GM13977 (cell line): ENCODE measurements at places on chromosomes 11 and 22.

DNA sequence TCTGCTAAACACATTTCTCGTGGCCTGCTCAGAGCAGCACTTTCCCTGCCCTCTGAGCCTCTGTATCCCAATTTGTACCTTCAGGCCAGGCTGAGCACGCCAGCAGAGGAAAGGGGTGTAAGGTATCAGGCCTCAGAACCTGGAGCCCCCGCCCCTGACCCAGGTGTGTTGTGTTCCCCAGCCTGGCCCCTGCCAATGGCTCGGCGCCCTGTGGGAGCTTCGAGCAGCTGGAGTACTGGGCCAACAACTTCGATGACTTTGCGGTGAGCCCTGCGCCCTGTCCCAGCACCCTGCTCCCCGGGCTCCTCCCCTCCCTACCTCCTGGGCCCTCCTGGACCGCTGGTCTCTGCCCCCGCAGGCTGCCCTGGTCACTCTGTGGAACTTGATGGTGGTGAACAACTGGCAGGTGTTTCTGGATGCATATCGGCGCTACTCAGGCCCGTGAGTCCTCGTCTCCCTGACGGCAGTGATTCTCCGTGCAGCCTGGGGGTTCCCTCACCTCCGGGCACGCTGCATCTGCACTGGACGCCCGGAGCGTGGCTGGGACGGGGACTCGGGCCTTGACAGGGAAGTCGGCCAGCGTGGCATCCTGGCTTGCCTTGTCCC, 36.9 kb downstream of the TPCN2 start:
- DNase-seq = no peak

DNA sequence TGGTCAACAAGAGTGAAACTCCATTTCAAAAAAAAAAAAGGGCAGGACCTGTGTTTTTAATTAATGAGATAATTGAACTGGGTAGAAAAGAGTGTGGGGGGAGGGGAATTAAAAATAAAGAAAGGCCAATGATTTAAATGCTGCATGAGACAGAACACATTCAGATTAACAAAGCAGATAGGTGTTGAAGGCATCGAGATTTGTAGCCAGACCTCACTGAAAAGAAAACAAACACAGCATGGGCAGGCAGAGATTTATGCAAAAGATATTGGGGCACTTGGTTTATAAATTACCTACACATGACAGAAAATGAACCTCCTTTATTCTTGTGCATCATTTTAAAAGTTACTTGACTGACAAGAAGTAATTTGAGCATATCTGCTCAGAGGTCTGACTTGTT, 354.0 kb upstream of the API5 start:
- DNase-seq = no peak

- DNase-seq = no peak
Measured at GRCh38 chr11:44964526-44965209, 14.0 kb upstream of the TP53I11 start.

DNA sequence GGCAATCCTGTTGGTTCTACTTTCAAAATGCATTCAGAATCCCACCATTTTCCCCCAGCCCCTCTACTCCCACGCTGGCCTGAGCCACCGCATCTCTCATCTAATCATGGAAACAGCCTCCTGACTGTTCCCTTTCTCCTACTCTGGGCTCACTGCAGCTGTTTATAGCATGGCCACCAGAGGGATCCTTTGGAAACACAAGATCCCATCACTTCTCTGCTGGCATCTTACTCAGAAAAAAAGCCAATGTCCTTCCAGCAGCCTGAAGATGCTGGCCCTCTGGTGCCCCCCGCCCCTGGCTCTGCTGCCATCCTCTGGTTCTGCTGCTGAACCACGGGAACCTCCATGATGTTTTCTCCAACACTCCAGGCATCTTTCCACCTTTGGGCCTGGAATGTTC, 11.1 kb downstream of the MS4A8 start:
- no peak for DNase-seq

DNA sequence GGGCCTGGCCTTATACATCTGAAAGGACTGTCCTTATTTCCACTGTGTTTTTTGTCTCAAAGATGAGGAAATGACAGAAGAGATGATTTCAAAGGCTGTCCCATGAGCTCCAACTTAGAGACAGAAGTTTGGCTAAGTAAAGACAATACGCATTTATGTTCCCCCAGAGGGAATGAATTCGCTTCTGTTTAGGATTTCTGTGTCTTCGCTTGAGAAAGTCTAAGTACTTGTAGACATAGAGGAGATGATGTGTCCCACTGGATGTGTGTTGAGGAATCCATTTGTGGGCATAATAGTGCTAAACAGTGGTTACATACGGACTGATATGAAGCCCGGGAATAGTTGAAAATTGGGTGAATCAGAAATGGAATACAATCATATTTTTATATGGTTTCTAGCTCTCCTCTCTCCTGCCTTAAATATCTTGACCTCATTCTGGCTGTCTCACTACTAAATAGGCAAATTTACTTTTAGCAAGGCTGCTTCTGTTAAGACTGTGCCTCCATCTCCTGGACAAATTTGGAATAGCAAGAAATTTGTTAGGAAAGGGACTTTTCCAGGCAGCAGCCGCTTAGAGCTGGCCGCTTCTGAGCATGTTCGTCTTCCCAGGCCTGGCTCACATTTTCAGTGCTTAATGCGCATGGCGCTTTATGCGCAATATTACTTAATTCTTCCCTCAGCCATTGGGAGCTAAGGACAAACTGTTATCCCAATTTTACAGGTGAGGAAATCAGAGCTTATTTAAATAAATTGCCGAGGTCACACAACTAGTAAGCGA, 1.9 kb upstream of the PEX26 start:
- DNase-seq = peak; percentile 66

DNA sequence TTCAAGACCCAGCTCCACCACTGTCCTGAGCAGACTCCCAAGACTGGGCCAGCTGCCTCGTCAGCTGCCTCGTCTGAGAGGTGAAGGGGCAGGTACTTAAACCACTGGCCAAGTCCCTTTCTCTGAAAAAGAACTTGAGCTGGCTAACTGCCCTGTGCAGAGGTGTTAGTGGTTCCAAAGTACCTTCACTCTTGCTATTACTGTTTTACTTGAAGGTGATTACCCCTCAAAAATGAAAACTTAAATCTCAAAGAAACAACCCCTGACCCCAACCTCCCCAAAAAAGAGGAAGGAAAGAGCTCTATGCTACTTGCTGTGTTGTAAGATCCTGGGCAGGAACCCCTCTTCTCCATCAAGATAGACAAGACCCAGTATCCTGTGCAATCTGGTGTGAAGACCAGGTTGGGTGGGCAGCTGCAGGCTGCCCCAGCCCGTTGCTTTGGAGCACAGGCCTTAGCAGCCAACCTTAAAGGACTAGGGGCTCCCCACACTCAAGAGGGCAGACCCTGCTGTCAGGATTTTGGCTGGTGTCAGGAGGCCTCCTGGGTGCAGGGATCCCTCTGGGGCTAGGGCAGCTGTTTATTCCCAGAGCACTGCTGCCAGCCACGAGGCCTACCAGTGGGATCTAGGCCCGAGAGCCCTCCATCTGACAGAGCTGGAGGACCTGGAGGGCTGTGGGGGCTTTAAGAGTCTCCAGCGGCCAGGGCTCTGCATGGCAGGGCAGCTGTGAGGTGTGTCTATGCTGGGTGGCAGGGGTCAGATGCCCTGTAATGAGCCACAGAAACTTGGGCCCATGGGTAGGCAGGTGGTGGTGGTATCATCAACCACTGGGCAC, 13.0 kb downstream of the GUCD1 start:
- DNase-seq = no peak

DNA sequence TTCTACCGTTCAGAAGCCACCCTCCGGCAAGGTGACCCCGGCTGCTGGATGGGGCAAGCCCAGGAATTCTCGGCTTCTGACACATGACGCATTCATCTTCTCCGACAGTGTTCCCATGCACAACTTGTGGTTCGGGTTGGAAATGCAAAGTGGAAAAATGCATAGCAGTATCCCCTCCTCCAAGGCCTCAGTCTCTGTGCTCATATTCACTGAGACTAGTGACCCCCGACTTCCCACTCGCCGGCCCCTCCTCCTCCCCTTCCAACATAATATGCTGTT, 70.0 kb upstream of the NTM start:
- no peak for DNase-seq

- DNase-seq = no peak
Measured at GRCh38 chr22:21032868-21033688, 717 bp upstream of the SLC7A4 start.

GRCh38 chr11:65788821-65789220, 2.0 kb downstream of the OVOL1 start:
- no peak for DNase-seq

DNA sequence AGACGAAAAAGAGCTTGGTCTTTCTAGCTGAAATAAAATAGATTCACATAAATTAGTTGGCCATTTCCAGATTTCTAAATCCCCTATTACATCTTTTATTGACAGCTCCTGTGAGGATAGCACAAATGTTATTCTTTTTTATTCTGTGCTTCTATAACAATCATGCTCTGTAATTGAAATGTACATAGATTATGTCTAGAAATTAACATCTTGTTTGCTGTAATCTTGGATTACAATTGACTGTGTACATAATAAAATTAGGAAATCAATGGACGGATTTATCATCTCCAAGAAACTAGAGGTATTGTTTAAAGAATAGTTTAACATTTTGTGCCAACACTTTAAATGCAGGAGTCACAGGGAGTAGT, 31.2 kb downstream of the IMMP1L start:
- DNase-seq = no peak

- DNase-seq = no peak
Measured at GRCh38 chr22:17724241-17724640, 50.0 kb downstream of the BID start.

DNA sequence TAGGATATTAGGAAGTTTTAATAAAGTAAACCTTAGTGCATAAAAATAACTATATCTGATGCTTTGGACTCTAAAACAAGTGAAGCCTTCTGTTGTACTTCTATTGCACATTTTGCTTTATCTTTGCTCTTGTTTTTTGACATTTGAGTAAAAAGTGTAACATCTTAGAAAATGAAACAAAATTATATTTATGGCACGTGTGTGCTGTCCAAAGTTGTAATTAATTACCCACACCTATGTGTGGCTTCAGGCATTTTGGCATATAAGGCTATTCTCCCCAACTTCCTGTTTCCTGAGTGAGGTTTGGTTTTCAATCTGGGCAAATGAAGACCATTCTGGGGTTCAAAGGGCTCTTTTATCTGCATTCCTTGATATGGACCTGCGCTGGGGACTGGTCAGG, at the start of gene OOSP1:
OOSP1 (plus strand) TSS at position 301 of the 400 bp plus-strand sequence; CDS start at position 324, 23 bp downstream.
- DNase-seq = no peak

DNA sequence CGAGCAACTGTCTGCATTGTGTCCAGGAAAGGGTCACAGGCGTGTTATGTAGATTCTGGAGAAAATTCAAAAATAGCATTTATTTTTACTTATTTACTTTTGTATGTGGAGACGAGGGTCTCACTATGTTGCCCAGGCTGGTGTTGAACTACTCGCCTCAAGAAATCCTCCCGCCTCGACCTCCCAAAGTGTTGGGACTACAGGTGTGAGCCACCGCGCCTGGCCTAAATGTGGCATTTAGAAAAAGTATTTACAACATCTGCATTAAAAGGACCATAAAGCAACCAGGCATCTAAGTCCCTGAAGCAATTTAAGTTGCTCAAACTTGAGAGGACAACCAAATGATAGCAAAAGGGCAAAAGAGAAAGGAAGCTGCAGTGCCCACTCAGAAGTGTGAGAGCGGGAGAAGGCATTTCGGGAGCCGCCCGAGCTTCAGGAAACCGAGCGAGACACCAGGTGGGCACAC, 595 bp downstream of the TRIM66 start:
- DNase-seq = no peak

DNA sequence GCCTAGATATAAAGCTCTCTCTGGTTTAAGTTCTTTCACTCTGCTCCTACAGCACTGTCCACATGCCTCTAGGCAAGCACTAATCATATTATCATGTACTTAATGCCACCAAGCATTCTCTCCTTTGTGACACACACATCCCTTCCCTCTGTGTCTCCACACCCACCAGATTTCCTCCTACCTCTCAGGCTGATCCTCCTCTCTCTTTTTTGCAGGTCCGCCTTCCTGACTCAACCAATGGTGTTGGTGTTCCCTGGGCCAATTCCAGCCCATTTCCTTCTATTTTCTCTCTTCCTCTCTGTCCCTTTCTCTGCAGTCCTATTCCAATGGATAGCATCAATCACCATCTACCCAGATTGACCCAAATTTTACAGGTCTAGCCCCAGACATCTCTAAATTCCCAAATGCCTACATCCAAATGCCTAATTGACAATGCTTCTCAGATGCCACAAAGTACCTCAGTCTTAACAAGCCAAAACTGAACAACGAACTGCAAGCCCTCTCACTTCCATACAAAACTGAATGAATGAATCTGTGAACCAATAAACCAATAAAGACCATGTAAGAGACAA, 504 bp upstream of the ZNF215 start:
- no peak for DNase-seq

- peak; percentile 71 for DNase-seq
Measured at GRCh38 chr11:1881442-1882264, 10.0 kb downstream of the PRR33 start.

- DNase-seq = peak; percentile 29
Measured at GRCh38 chr11:88814076-88814475, 251.7 kb downstream of the GRM5 start.

DNA sequence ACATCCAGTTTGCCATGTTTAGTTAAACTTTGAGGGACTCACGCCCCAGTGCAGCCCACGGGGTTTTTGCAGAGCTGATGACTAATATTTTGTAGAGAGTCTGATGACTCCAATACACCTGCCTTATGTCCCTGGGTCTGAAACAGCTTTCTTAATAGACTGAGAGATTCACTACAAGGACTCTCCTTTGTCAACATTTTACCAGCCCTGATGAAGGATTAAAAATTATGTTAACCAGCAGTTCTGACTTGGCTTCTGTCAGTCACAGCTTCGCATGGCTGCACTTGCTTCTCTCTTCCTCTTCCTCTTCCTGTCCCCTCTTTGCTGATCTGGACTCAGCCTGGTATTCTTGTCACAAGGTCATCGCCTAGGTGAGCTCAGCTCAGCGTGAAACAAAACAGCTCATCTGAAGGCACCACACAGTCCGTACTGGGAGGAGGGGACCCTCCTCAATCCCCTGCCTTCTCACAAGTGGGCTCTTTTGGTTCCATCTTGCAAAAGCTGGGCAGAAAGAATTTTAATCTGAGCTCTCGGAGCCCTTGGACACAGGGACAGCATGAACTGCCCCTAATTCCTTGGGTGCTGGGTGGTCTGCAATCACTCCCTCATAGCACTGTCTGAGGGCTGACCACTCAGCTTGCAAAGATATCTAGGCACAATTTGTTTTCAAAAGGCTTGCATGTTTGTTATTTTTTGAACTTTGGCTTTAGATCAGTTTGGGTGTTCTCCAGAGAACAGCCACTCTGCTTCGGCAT, 38.1 kb upstream of the POU2AF1 start:
- DNase-seq = no peak
